ENCODE measurements at places on chromosomes 3 and 15.

DNA sequence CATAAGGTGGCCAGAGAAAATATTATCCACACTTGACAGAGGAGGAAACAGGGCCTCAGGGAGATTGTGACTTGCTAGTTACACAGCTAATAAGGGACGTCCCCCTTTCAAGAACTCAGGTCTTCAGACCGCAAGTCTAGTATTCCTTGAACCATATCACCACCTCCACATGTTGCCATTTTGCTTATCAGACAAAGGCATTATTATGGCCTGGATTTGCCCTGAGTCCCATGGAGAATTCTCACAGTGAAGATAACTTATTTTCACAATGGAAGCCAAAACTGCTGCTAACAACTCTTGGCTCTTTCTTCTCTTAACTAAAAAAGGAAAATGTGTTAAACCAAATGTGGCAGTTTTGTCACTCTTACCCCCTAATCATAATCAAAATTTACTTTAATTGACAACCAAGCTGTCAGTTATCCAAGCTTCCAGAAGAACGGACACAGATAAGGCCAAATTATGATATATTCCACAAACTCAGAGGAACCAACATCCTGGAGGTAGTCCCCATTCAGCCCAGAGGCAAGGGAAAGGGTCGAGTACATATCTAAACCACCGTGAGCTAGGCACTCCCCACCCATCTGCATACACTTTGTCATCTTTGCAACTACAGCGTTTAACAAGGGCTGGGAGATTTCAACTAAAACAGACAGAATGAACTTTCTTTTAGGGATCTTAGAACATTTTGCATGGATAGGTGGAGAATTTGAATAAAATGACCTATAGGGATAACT, 63.6 kb upstream of the THBS1 start:
- no peak for DNase-seq

DNA sequence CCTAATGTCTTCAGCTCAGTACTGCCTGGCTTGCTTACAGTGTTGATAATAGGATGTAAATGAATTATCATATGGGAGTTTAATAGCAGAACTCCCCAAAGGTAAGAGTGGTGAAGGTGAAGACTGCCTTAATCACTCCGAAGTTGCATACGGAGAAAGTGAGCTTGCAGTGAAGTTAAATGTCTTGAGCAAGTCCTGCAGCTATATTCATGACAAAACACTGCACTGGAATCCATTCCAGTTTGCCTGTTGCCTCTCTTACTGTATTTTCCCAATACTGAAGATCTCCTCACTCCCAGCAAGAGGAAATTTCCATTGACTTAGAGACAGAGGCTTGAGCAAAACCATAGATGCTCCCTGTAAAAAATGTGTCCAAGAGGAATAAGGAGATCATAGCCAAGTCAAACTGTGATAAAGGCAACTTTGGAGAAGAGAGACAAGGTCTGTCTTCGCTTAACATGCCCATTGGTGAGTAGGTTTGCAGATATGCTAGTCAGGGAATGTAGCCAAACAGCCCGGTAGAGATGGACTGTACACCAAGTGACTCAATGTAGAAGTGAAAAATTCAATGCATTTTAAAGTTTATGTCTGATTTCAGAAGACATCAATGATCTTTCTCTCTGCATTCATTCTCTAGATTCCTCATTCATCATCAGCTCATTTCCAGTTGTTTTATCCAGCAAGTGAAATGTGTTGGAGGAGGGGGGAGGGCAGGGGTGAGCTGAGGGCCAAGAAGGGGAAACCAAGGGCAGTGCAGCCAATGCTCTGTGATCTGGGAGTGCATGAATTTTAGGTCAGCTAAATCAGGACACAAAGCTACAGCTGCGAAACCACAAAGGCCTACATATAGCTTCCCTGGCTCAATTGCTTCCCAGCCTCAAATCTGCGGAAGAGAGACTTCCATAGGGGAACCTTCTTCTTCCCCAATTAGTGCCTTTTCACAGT, 667.1 kb upstream of the NR2F2 start:
- DNase-seq: no peak

DNA sequence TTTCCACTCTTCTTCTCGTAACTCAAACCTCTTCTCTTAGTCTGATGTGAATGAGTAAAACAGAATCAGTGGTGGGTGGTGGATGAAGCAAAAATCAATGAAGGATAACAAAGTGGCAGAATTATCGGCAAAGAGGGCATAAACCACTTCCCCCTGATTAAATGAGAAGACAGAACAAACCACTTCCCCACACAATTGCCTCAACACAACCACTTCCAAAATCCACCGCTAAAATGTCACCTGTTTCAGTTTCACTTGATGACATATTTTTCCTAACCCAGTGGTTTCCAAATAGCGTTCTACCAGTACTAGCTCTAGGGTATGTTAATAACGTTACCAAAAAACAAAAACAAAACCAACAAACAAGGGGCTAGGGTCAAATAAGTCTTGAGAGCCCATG, 478.7 kb upstream of the WNT5A start:
- no peak for DNase-seq

- no peak for DNase-seq
Measured at GRCh38 chr3:170179432-170179831, 2.1 kb downstream of the PHC3 start.

DNA sequence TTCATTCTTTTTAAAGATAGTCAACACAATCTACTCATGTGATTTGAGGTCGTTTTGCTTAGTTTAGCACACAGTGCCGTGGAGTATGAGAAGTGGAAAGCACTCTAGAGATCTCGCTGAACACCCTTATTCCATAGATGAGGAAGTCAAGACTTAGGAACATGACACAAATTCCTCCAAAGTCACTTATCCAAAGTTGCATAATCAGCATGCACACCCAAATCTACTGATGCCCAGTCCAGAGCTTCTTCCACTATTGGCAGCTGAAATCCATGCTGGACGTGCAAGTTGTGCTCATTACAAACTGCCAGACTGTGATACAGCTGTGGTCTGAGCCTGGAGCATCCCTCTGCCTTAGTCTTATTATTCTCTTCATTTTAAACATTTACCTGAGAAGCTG, 83.5 kb upstream of the ZNF280D start:
- no peak for DNase-seq

- no peak for DNase-seq
Measured at GRCh38 chr3:183878071-183878470, 6.6 kb downstream of the PARL start.

DNA sequence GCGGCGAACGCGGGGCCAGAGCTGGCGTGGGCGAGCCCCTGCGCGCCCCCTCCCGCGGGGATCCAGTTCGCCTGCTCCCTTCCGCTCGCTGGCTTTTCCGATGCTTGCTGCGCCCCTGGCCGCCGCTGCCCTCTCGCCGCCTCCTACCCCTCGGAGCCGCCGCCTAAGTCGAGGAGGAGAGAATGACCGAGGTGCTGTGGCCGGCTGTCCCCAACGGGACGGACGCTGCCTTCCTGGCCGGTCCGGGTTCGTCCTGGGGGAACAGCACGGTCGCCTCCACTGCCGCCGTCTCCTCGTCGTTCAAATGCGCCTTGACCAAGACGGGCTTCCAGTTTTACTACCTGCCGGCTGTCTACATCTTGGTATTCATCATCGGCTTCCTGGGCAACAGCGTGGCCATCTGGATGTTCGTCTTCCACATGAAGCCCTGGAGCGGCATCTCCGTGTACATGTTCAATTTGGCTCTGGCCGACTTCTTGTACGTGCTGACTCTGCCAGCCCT, 721 bp downstream of the P2RY1 start:
- no peak for DNase-seq

All from activated CD8-positive, alpha-beta memory T cell treated with anti-CD3 and anti-CD28 coated beads for 1 hour (primary cell).